T-helper 22 cell (primary cell): ENCODE measurements at places on chromosomes 2 and 18.

DNA sequence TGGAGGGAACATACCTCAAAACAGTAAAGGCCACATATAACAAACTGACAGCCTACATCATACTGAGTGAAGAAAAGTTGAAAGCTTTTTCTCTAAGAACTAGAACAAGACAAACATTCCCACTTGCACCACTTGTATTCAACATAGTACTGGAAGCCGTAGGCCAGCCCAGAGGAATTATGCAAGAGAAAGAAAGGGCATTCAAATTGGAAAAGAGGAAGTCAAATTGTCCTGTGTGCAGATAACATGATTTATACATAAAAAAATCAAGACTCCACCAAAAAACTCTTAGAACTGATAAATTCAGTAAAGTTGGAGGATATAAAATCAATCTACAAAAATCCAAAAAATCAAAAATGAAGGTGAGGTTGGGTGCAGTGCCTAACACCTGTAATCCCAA is 8.0 kb upstream of the KDM3A start:
- no peak for DNase-seq

GRCh38 chr18:37634516-37634915 is 68.9 kb upstream of the CELF4 start:
- DNase-seq = no peak

GRCh38 chr2:12343141-12343540 is 373.6 kb upstream of the TRIB2 start:
- DNase-seq = no peak

- no peak for DNase-seq
Observed at GRCh38 chr2:135791418-135792190, 45.4 kb downstream of the LCT start.

DNA sequence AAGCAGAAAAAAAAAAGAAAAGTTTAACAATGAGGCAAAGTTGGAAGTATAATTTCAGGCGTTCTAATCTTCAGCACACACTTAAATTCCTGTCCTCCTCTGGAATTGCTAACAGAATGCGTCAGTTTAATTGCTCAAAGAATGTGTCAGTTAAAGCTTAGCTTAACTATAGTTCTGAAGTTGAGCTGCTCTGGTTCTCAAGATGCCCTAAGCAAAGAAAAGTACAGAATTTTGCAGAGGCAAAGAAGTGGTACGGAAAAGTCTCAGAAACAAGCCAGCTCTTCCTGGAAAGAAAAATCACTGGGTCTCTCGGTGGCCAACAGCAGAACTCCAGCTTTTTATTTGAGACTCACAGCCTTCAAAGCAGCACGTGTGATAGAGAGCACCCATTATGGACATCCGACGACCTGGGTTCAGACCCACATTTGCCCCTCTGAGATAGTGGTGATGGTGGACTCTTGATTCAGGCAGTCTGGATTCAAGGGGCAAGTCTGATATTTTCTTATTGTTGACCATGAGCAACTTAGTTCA is 22.2 kb upstream of the MYO3B start:
- no peak for DNase-seq

DNA sequence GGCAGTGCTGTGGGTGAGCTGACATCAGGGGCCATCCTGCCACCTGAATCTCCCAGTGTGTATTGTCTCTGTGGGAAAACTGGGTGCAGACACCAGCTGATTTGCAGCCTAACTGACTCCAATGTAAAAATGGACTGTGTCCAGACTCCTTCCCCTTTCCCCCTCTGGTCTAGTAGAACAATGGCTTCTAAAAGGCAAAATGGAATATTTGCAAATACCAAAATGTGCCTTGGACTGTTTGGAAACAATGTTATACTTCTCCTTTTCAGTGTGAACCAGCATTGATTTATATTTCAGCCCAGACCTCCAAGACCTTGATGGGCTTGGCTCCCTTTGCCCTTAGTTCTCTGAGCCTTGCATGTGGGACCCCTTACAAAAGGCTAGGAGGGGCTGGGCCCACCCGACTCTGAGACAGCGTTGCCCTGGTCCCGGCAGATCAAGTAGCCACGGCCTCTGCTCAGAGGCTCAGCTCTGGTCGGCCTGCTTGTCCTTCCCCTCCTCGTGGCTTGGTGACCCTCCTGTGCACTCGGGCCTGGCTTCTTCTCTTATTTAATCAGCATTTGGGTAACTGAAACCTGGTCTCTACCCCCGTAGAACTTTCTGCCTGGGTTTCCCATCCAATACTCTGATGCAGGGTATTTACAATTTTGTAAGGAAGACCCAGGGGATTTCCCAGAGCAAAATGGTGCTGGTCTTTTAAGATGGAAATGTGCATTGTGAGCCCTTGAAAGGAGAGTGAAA is 18.0 kb upstream of the ACKR3 start:
- no peak for DNase-seq

DNA sequence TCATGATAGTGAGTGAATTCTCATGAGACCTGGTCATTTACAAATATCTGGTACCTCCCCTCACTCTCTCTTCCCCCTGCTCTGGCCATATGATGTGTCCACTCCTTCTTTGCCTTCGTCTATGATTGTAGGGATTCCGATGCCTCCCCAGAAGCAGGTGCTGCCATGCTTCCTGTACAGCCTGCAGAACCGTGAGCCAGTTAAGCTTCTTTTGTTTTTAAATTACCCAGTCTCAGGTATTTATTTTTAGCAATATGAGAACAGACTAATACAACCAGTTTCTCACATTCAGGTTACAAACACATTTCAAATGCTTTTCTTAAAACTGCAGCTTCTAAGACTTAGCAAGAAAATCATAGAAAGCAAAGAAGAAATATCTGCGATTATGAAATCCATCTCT is 321.2 kb upstream of the CDH7 start:
- DNase-seq = no peak

GRCh38 chr2:80238692-80239469 is 65.7 kb downstream of the LRRTM1 start:
- no peak for DNase-seq

- no peak for DNase-seq
Observed at GRCh38 chr2:168639441-168639898, 163.0 kb upstream of the NOSTRIN start.

DNA sequence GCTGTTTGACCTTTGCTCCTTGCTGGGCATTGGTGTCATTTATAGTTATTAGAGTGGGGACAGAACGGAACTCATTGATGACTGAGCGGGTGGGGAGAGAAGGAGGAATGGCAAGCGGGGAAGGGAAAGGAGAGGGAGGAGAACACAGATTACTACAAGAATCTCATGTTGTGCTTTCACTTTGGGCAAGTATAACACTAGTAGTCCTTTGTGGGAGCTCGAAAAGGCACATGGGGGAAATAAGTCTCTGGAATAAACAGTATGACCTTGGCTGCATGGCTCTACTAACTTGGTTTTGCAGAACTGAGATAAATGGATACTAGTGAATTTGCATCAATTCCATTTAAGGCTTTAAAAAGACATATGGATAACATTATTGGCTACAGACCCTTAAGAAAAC is 161.7 kb upstream of the NABP1 start:
- DNase-seq = no peak

DNA sequence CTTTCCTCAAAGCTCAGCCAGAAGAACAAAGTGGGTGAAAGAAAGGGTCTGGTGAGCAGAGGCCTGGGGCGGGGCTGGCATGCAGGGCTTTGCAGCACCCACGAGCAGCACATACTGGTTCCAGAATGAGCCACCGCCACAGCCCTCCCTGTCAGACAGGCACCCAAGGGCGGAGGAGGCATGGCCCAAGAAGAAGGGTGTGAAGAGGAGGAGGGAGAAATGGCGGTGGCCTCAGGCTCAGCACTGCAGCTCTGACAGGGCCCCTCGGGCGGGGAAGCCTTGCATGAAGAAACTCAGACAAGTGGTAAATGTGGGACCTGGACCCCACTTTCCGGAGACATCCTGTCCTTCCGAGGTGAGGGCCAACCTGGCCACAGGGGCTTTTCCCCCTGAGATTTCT is 15.7 kb downstream of the FAM228A start:
- DNase-seq = no peak

GRCh38 chr18:45764000-45764686 is 40.2 kb downstream of the SLC14A1 start:
- no peak for DNase-seq

DNA sequence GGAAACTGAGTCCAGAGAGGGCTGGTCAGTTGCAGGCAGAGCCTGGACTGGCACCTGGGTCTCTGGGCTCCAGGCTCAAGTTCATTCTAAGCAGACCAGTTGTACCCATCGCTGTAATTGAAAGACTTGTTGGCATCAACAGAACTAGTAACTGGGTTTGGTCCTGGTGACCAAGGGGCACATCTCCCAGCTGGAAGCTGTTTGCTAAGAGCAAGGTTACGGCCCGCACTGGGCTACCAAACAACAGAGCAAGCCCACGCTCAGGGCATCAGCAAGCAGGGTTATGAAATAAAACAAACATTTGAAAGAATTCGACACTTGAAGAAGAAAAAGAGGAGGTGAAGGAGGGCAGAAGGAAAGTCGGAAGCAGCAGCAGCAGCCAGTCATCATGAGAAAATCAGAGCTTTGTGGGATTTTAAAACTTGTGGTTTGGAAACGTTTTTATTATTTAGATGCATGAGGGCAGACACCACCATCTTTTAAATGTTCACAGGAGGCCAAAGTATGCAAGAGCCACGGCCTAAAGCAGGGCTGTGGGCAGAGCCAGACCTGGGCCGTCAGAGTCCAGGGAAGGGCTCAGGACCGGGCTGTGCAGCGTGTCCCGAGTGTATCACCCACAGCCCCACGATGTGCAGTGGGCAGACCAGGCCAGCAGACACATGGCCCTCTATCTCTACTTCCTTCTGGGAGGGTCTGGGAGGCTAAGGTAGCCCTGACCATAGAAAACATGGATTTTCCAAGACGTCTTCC is 220.3 kb downstream of the BCL2 start:
- no peak for DNase-seq

GRCh38 chr2:170324640-170325046 is 146.7 kb downstream of the MYO3B start:
- DNase-seq = no peak

- DNase-seq = no peak
Observed at GRCh38 chr2:231241755-231242507, 43.5 kb downstream of the ARMC9 start.
